ENCODE measurements at places on chromosomes 12 and 14.

- DNase-seq: no peak
Observed at GRCh38 chr12:27616356-27617142, 79.7 kb upstream of the REP15 start.

- peak; percentile 16 for DNase-seq
Observed at GRCh38 chr12:106301611-106302321, 767 bp upstream of the TCP11L2 start.

- DNase-seq: no peak
Observed at GRCh38 chr12:25347716-25348592, 97.2 kb upstream of the KRAS start.

- DNase-seq: no peak
Observed at GRCh38 chr12:72256725-72257124, 15.4 kb upstream of the TRHDE start.

DNA sequence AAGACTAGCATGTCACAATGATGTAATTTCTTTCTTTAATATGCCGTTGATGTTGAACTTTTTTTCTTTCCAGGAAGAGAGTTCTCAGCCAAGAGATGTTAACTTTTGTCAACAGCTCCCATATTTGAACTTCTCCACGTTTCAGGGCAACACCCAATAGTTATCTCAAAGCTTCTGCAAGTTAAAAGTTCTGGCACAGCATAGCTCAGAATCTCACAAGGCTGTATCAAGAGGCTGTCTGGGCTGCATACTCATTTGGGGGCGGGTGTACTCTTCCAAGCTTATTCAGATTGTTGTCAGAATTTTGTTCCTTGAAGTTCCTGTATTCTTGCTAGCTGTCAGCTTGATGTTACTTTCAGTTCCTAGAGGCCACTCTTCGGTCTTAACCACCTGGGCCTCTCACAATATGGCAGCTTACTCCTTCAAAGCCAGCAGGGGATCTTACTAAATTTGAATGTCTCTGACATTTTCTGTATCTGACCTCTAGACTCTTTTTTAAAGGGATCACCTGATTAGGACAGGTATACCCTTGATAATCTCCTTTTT is 38.9 kb downstream of the KCNC2 start:
- no peak for DNase-seq

DNA sequence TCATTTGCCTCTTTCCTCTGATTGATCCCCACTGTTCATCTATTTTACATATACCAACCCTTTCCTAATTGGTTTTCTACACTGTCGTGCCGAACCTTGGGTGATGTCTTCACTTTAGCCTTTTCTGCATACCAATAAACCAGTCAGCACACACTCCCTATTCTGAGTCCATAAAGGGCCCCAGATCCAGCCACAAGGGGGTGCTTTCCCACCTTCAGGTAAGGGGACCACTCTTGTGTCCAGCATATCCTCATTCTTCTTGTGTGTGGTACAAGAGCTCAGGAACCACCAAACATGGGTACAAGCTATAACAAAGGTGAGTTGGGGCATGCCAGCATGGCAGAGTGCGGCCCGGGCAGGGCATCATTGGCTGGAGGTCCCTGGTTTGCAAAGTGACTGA is 859.8 kb downstream of the FSCB start:
- DNase-seq: no peak

DNA sequence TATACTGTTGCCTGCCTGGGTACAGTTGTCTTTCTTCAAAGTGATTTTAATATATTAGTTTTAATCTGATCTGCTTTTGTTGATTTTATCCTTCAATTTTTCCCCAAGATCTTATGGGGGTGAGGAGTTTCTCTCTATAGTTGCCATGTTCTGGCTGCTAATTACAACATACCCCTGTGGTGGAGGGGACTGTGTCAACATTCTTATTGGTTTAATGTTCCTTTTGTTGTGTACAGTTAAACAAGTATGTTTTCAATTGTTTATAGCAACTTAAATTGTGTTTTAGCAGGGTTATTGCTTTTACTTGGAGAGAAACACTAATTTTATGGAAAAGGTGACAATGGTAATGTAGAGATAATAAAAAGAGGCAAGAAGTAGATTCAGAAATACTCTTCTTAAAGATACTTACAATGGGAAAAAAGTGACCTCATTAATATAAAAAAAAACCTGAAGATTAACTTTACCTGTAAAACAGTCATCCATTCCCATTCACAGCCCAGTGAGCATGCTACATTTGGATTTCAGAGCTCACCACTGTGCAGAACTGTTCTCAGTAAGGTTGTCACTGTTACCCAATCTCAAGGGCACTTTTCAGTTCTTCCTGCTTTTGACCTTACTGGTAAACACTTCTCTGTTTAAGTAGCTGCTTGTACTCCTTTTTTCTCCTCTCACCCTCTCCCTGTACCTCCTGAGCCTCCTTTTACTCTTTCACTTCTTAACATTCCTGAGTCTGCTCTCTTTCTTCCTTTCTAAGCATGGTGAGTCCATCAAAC is 8.1 kb upstream of the LRRK2 start:
- DNase-seq: no peak

GRCh38 chr12:3961591-3961990 is 88.4 kb upstream of the PARP11 start:
- DNase-seq: no peak

- no peak for DNase-seq
Observed at GRCh38 chr14:33570694-33571310, 380.1 kb downstream of the EGLN3 start.

DNA sequence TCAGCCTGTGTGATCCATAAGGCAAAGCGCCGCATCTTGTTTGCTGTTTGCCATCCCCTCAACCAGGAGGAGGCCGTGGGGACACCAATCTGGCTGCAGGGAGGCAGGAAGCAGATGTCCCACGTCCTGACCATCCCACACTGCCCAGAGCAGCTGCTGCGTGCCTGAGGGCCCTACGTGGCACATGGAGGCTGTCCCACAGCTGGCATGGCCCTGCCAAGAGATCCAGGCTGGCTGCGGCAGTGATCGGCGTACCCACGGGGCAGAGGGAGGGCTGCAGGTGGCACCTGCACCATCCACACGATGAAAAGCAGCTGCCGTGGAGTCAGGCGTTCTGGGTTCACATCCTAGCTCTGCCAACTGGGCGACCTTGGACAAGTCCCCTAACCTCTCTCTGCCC is 42.0 kb downstream of the NCOR2 start:
- DNase-seq: no peak

DNA sequence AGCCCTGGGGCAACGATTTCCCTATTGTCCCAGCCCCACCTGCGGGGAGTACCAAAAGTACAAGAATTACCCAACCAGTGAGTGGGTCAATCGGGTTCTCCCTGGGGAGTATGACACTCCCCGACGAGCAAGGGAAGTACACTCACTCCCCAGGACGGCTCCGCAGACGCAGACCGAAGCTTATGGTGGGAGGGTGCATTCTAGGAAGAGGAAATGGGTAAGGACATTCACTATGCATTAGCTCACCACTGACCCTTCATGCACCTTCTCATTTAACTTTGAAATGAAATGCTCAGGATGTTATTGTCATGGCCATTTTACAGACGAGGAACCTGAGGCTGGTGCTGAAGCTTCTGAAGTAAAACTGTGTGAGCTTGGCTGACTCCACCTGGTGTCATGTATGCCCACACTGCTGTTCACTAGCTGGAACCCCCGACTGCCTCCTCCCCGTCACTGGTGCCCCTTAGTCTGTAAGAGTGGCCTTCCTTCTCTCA is 45.8 kb upstream of the TMED10 start:
- DNase-seq: no peak

- DNase-seq: no peak
Observed at GRCh38 chr12:99709116-99709515, 61.6 kb downstream of the GARIN6 start.

GRCh38 chr14:85793533-85793932 is 263.6 kb downstream of the FLRT2 start:
- DNase-seq: no peak

GRCh38 chr12:23756416-23756815 is 193.1 kb downstream of the SOX5 start:
- no peak for DNase-seq

DNA sequence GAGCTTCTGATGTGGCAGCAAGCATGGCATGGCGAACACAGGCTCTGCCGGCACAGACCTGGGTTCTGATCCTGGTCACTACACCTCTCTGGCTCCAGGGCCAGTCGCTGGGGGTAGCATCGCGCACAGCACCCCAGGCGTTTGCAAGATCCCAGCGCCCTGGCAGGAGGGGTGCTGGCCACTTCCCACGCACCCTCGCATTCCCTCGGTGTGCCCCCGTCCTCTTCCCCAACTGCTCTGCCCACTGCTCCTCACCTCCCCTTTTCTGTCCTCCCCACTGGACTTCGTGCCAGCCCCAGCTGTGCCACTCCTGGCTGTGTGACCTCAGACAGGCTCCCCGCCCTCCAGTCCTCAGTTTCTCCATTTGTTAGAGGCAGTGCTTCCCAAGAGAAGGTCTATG is 2.8 kb downstream of the CDK2AP1 start:
- no peak for DNase-seq

GRCh38 chr12:68784015-68784414 is 24.0 kb upstream of the MDM2 start:
- DNase-seq: no peak

- no peak for DNase-seq
Observed at GRCh38 chr12:57039016-57039798, 10.7 kb downstream of the MYO1A start.

DNA sequence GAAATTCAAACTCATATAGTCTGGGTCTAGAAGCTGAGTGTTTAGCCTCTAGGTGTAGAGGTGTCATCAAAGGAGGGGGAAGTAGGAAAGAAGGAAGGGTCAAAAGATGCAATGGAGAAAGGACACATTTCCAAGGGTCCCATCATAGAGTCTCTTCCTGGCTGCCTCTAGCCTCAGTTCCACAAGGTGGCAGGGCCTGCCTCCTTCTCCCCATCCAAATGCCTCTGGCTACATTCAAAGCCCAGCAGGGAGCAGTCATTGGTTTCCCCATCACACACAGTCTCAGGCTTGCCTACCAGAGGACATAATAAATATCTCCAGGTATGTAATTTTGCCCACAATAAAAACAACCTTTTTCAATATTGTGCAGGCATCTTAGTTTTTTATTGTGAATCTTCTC is 2.1 kb upstream of the CCT2 start:
- DNase-seq: no peak

DNA sequence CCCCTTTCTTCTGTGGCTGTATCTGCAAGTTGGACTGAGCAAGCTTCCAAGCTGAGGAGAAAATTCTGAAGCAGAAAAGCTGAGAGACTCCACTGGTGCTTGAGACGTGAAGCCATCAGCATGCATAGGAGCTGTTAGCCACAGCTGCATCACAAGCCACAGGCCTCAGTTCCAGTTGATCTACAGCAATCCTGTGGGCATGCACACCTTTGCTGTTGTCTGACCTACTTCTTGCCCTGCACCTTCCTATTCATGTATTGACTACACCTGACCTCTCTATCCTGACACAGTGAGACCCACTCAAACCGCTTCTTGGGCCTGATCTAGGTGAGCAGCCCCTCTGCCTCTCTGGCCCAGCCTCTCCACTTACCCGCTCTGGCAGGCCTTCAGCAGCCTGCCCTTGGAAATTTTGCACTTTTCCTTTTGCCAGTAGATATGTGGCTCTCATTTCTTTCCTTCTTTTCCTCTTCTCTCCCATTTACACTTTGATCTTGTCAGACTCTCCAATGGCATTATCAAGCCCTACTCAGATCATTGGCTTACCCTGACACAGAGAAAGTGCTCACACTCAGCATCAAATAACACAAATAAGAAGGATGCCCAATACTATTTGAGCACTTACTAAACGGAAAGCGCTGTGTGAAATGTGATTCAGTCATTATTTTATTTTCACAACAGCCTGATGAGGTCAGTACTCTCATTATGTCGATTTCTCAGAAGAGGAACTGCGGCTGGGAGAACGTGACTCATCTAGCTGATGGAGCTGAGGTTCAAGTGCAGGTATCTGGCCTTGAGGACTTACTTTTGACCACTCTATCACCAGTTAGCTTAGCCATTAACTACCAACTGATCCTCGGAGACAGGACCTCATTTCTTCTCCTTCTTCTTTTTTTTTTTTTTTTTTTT is 21.9 kb upstream of the PTGR2 start:
- peak; percentile 39 for DNase-seq

GRCh38 chr14:105198588-105198987 is 17.5 kb upstream of the NUDT14 start:
- DNase-seq: no peak

- DNase-seq: no peak
Observed at GRCh38 chr12:132404951-132405741, 75.8 kb upstream of the GALNT9 start.

- no peak for DNase-seq
Observed at GRCh38 chr14:105888784-105889665, 362.6 kb downstream of the TMEM121 start.

DNA sequence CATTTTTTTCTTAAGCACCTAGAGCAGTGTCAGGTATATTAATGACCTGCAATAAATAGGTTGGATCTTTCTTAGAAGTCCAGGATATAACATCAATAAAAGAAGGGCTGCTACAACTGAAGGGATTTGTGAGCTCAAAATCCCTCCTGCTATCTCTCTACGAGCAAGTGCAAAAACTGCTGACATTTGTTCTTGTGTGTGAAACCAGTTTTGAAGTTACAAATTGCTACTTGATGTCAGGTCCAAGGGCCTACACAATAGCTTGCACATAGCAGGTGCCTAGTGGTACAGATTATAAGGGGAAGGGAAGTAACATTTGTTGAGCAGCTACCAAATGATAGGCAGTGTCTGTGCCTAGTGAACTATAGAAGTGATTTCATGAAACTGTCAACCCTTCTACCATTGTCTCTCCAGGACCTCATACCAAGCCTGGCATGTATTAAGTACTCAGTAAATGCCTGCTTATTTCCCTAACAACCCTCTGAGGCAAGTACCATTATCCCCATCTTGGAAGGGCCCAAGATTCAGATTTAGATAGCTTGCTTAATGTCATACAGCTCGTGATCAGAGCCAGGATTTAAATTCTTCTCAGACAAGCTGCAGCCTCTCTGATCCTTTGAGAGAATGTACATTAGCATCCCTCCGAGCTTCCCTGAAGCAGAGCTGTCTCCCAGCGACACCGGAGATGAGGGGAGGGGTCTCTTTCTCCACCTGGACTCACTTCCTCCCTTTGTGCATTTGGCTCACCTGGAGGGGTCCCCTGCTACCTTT is 300.3 kb downstream of the ZFP36L1 start:
- no peak for DNase-seq

GRCh38 chr12:18422871-18423270 is 161.6 kb downstream of the PIK3C2G start:
- DNase-seq: no peak

Measured in stimulated activated CD4-positive, alpha-beta T cell treated with anti-CD3 and anti-CD28 coated beads, TNF-alpha, amount 100 ng/mL, for 48 hours (primary cell).